ENCODE measurements at places on chromosomes 5 and 9.

DNA sequence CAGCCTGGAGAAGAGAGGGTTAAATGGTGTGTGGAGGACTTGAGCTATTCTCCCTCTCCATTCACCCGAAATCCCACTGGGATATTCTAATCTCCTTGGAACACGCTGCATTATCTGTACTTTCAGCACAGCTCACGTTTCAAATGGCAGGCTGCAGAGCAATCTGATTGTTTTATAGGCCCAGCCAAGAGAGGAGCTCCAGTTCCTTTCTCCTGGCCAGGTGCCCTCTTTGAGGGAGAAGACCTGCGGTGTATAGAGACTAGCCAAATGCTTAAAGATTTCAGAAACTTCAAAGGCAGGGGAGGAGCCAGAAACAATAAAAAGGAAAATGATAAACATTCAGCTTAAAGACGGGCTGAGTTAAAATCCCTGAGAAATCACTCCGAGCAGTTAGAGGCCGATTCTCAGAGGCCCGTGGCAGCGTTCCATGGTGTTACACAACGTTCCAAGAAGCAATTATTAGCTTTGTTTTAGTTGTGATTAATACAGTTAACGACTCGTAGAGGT lies 564.0 kb upstream of the KLF4 start:
- DNase-seq: peak; percentile 83

DNA sequence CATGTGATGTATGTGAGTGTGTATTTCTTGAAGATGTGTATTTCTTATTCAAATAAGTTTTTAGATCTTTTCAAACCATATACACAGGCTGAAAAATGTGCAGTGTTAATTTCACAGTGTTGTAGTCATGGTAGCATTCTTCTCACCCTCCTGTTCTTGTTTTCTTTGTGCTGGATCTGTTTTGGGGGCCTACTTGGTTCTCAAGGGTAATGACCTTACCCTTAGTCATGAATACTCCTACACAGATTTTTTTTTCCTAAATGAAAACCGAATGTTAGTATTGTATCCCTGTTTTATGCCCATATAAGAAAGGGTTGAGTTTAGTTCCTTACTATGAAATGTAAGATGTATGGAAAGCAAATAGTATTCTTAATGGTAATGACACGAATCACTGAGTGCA lies 88.0 kb downstream of the SLC44A1 start:
- peak; percentile 39 for DNase-seq

DNA sequence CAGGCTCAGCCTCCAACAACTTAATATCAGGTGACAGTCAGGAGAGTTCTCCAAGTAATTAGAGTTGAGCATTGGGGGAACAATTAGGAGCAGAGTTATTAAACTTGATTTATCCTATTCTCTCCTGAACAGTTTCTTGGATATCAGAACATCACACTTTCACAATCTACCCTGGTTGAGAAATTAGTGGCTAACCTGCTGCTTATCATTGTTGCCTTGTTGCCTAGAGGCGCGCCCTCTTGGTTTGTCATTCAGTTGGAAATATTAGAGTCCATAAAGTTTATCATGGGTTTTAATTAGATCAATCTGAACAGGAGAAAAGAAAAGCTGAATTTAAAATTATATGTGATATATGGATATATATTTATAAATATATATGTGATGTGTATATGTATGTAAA lies 291.1 kb downstream of the CCDC171 start:
- no peak for DNase-seq

DNA sequence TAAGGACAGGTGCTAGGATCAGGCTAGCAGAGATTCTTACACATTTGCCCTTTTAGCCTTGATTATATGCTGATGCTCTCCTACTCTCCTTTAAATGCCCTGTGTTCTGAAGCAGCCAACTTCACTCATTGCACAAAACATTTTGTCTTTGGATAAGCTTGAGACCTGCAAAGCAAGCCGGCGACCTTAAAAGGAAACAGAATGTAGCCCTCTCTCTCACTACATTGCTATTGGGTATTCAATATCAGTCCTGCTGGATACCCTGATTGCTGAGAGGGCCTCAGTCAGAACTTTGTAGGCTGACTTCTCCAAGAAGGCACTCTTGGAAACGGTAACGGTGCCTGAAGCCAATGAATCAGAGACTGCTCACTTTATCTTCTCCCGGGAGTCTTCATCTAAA lies 528.9 kb downstream of the DTWD2 start:
- no peak for DNase-seq

GRCh38 chr5:61200582-61201155 lies 38.4 kb upstream of the SMIM15 start:
- DNase-seq: no peak

DNA sequence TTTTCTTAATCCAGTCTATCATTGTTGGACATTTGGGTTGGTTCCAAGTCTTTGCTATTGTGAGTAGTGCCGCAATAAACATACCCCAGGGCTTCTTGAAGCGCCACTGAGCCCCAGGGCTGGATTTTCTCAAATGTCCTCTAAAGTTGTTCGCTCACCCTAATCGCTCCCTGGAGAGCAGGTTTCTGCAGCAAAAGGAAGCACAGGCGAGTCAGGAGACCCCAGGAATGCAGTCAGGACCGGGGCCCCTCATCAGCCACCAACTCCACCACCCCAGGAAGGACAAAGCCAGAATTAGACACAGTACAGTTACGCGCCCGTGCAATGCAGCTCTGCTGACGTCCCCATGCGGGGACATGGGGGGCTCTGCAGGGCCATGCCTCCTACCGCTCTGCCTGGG lies 15.7 kb upstream of the OBP2B start:
- DNase-seq: no peak

- no peak for DNase-seq
Measured at GRCh38 chr5:90293931-90294330, 115.6 kb downstream of the CETN3 start.

Measured in fibroblast of gingiva (primary cell).